ENCODE measurements at places on chromosomes 6 and 20.

- no peak for DNase-seq
- no peaks in the 10 kb centered on the region for H3K27me3 ChIP-seq
- no peak overlapping the region for H3K4me3 ChIP-seq
- no peak overlapping the region for H3K27ac ChIP-seq
- no peaks in the 10 kb centered on the region for H3K36me3 ChIP-seq
These were observed 6.2 kb downstream of the COL9A3 start for GRCh38 chr20:62822788-62823651.

- H3K27ac ChIP-seq: peak within 1 kb of the TSS; percentile 43
- no peaks in the 10 kb centered on the region for H3K36me3 ChIP-seq
- peak within 1 kb of the TSS; percentile 83 for H3K4me3 ChIP-seq
- H3K27me3 ChIP-seq: no peaks in the 10 kb centered on the region
These were observed at the start of gene SLC29A1 for GRCh38 chr6:44223319-44224028. SLC29A1 (plus strand) TSS chr6:44223595; CDS start chr6:44227314, 3,719 bp downstream.

DNA sequence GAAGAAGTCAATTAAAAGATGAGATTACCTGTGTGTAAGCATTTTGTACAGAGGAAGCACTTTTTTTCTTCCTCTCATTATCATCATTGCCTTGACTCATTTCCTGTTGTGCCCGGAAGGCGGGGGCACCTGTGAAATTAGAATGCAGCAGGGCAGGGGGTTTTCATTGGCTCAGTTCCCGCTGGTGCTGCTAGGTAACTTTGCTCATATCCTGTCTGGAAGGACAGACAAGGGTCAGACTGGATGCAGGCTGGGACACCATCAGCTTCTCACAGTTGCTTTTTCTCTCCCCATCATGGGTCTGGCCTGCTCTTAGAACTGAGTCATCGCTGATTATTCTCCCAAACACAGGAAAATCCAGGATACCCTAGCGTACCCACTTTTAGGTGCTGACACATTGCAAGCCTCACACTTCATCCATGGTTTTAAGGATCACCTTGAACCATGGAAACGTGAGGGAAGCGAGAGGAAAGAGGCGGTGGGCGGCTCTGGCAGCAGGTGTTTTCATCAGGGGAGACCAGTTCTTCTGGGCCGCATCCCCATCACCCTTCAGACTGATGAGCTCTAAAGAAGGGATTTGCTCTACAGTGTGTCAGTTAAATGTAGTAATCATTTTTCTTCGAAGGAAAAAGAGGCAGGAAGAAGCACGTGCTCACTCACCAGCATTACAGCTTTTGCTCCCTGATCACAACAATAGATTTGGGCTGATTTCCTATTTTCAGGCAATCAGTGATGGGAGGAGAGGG lies 195.7 kb upstream of the SASH1 start:
- no peaks in the 10 kb centered on the region for H3K27me3 ChIP-seq
- H3K4me3 ChIP-seq: no peak overlapping the region
- no peak for DNase-seq
- H3K27ac ChIP-seq: no peak overlapping the region
- no peaks in the 10 kb centered on the region for H3K36me3 ChIP-seq

DNA sequence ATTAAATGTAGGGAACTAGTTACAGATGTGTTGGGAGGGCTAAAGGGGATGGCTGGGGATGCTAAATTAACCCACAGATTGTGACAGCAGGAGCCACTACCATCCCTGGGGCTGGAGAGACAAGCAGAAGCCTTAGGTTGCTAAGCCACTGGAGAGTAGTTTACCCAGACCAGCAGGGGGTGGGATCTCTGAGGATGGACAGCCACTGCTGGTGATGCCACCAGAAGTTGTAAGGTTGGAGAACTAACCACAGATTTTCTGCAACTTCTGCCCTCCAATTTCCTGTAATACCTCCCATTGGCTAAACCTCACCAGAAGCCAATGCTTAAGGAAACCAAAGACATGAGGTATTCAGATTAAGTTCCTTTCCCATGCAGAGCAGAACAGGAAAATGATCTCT lies 139.6 kb upstream of the NOX3 start:
- no peak for DNase-seq
- H3K27ac ChIP-seq: no peak overlapping the region
- H3K4me3 ChIP-seq: no peak overlapping the region

GRCh38 chr6:44614396-44614795 lies 226.9 kb downstream of the CDC5L start:
- no peaks in the 10 kb centered on the region for H3K4me1 ChIP-seq
- no peaks in the 10 kb centered on the region for H3K36me3 ChIP-seq
- H3K27ac ChIP-seq: no peak overlapping the region
